Cortex of kidney (tissue), 1 donor: ENCODE measurements at places on chromosomes 13 and 19.

- DNase-seq = no peak
These were observed 19.3 kb upstream of the DPP9 start for GRCh38 chr19:4742723-4743646.

- DNase-seq = no peak
These were observed at the start of gene WDR87 for GRCh38 chr19:37905946-37906868. TSS of gene WDR87 (minus strand) at chr19:37906594. CDS start at chr19:37898239, 8,355 bp downstream.

DNA sequence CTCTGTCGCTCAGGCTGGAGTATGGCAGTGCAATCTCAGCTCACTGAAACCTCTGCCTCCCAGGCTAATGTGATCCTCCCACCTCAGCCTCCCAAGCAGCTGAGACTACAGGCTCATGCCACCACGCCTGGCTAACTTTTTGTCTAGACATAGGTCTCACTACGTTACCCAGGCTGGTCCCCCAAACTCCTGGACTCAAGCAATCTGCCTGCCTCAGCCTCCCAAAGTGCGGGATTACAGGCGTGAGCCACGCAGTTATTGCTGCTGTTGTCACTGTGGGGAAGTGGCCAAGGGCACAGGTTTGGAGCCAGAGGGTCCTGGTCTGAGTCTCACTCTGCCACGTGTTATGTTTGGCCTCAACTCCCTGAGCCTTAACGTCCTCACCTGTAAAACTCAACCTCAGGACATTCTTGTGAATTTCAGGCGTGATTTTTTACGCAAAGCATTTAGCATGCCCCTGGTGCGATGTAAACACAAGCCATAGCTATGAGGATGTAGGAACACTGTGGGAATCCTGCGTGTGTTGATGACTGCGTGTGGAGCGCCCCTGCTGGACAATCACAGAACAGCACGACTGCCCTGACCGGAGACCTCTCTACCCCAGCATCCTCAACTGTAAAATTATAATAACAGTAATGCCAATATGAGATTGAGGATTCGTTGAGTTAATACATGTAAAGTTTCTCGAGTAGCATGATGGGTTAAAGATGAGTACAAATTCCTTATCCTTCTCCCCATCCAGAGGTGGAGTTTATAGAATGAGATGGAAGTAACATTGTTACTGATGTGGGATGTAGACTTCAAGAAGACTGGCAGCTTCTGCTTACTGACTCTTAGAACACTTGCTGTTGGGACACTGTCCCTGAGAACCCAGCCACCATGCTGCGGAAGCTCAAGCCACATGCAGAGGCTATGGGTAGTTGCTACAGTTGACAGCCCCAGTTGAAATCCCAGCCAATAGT is 41.8 kb upstream of the PNMA8B start:
- DNase-seq = no peak

DNA sequence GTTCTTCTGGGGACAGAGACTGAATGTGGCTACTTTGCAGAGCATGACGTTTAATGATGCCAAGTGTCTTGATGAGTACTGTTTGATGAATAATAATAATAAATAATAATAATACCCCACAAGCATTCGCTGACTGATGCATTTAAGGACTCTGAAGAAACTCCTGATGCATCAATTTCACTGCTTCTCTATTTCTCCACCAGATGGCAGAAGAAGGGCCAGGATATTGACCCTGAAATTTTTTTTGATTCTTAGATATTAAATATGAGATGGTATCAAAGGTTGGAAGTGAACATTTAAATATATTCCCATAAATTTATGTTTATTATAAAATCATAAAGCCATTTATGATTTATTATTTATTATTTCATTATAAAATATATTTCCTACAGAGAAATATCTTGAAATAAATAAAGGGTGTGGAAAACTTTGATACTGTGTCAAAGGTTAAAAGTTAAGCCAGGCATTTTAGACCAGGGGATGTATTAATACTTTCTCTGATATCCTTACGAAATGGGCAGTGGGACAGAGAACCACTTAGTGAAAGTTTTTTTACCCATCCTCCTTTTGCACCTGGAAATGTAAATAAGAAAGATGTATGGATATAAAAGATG is 170.9 kb downstream of the LACC1 start:
- no peak for DNase-seq

DNA sequence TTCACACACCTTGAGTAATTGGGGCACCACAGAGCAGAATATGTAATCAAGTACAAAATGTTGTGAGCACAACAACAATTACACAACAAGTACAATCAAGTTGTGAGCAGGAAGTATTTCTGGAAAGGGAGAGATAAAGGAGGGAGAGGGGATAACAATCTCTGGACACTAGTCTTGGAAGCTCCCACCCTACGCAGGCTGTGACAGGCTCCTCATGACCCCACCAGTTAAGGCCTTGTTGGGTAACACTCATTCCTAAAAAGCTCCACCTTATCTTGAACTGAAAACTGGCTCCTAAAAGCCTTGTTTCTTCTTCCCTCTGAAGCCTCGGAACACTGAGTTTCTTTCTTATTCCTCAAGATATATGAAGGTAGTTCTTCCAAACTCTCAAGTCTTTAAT is 806.0 kb downstream of the UQCRFS1 start:
- no peak for DNase-seq
